ENCODE measurements at places on chromosomes 3 and 15.

- DNase-seq = no peak
Measured at GRCh38 chr3:43894176-43895049, 203.7 kb downstream of the ABHD5 start.

DNA sequence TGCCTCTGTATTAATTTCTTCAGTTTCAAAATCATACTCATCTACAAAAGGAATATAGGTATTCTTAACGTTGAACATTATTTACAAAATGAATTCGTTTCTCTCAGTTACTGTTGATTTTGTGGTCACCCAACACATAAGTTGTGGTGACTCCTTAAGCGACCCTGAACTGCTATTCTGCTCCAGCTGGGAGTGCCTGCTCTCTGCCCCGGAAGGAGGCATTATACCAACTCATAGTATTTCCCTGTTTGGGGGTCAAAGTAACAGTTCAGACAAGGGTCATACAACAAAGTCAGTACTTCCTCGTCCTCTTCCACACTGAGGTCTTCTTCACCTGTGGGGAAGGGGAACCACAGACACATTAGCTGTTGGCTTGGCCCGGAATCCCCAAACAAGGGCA, 75.7 kb upstream of the FAM3D start:
- no peak for DNase-seq

DNA sequence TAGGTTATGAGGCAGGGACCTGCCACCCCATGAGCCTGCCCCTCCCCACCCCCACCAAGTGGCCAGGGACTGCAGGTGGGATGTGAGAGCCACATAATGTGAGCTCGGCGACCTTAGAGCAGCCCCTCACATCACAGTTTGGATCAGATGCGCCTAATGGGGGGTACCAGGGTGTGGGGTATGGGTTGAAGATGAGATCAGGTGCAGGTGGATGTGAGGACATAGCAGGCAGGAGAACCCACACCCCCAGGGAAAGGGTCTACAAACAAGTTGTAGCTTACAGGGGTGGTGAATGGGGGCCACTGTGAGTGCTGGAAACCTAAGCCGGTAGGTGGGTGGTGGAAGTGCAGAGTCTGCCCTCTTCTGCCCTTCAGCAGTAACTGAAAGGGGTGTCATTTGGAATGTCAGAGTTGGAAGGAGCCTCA, 94.0 kb downstream of the CORO2B start:
- no peak for DNase-seq

- no peak for DNase-seq
Measured at GRCh38 chr3:124530916-124531315, 199.3 kb upstream of the UMPS start.

DNA sequence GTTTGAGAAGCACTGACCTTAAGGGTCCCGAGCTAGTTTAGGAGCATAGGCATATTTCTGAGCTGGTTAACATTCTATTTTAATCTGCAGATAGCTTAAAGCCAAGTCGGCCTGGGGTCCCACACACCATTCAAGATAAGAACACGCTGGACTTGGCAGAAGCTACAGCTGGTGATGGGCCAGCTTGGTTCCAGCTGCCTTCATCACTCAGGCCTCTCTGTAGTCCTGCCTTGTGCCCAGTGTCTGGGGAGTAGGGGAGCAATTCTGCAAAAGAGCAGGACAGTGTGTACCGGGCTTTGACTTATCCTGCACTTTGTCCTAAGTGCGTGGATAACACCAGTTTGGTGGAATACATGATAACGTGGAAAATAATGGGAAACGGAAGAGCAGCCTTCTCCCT, 164.5 kb downstream of the MEGF11 start:
- DNase-seq = no peak

GRCh38 chr15:53573091-53573490, 186.4 kb downstream of the WDR72 start:
- no peak for DNase-seq

DNA sequence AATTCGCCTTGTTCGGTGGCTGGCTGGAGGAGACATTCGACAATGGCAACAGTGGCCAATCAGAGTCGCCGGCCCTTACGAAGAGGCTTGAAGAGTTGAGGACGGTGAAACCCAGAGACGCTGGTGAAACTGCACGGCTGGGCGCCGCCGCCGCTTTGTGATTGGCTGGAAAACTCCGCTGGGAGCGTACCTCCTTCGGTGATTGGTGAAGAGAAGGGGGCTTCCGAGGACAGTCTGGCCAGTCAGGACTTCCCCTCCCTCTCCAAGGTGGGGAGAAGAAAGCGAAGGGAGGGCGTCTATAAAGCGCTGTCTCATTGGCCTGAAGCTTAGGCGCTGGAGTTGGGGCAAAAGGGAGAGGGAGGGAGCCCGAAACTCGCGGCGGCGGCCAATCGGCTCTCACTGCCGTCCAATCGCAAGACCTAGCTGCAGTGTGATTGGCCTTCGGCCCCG, 554 bp upstream of the GSK3B start:
- no peak for DNase-seq

- no peak for DNase-seq
Measured at GRCh38 chr3:112770032-112770626, 76.5 kb downstream of the CD200R1L start.

- DNase-seq = no peak
Measured at GRCh38 chr3:168102735-168103410, 7.1 kb upstream of the GOLIM4 start.

DNA sequence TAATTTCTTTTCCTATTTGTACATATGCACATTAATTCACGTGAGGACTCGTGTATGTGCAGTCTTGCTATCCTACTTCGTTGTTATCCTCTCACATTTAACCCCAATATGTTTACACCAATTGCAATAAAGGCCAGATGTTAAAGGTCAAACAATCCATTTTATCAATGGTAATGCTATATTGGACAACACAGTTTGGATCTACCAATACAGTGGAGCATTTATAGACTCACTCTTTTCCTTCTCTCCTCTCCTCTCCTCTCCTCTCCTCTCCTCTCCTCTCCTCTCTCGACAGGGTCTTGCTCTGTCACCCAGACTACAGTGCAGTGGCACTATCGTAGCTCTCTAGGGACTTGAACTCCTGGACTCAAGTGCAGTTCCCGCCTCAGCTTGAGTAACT, 324.0 kb downstream of the PTPRG start:
- DNase-seq = no peak

All from CD8-positive, alpha-beta T cell (primary cell).